Mesenteric fat pad (tissue), 1 donor: ENCODE measurements at places on chromosomes 7 and 10. TPM values are rescaled to one million over a fixed set of nuclear protein-coding genes. Genes with fewer than 3 reads are reported as not detected.

- DNase-seq: no peak
Measured at GRCh38 chr7:45112648-45113047, 1.2 kb upstream of the TBRG4 start.

DNA sequence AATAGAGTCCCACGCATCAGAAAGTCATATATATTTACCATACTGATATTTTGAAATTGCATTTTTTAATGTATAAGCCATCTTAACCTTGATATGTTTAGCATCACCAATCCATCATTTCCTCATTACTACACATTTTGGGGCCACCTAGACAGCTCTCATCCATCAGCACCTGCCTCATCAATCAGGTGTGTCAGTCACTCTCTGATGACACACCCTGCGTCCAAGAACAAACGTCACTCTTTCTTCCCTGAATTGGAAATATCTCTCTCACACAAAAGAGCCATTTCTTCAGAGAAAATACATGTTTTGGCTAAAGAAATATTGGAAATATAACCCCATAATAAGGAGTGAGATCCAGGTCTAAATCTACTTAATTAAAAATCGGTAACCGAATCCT is 38.9 kb upstream of the RSU1 start:
- DNase-seq: no peak

DNA sequence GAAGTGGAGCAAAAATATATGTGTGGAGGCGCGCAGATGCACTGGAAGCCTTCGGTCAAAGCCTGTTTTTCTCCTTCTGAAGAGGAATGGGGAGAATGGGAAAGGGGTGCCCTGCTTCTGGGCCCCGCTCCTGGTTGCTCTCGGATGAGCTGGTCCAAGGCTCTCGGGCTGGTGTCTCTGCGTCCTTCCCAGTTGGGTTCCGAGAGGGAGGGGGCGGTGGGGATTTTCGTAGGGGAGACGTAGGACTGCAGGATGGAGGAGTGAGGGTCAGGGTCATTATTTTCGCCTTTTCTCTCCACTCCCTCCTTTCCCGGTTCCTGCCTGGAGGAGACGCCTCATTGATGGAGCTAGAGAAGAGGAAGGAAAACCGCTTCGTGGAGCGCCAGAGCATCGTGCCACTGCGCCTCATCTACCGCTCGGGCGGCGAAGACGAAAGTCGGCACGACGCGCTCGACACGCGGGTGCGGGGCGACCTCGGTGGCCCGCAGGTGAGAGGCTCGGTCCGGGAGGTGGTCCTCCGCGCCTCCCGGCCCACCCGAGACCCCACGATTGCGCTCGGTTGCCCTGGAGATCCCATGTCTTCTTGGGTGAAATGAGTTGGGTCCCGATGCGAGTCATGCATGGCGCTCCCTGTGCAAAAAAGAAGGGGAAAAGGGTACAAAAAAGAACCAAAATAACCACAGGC is 790 bp downstream of the ADAM22 start:
- DNase-seq: no peak

- no peak for DNase-seq
Measured at GRCh38 chr10:29603223-29603896, 31.4 kb downstream of the SVIL start.

GRCh38 chr7:152435384-152436110 is at the start of gene KMT2C:
TSS of gene KMT2C (minus strand) at chr7:152436003. CDS start at chr7:152435786, 217 bp downstream.
- no peak for DNase-seq

GRCh38 chr10:43925793-43926192 is 277.1 kb upstream of the ZNF32 start:
- peak; percentile 73 for DNase-seq

DNA sequence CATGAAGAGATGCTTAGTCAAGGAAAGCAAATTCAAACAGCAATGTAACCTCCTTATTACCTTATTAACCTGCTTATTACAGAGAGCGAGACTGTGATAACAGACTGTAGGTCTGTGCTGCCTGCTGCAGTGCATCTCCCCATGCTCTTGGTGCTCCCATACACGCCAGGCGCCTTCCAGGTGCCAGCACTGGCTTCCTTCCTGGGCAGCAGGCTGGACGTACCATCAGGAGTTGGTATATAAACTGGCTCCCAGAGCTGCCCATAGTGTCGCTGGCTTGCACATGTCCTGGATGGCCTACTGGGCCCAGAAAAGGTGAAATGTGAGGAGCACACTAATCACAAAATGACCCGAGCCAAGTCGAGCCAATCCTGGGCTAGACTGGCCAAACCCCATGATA is 13.5 kb downstream of the ATP6V0E2 start:
- DNase-seq: no peak

DNA sequence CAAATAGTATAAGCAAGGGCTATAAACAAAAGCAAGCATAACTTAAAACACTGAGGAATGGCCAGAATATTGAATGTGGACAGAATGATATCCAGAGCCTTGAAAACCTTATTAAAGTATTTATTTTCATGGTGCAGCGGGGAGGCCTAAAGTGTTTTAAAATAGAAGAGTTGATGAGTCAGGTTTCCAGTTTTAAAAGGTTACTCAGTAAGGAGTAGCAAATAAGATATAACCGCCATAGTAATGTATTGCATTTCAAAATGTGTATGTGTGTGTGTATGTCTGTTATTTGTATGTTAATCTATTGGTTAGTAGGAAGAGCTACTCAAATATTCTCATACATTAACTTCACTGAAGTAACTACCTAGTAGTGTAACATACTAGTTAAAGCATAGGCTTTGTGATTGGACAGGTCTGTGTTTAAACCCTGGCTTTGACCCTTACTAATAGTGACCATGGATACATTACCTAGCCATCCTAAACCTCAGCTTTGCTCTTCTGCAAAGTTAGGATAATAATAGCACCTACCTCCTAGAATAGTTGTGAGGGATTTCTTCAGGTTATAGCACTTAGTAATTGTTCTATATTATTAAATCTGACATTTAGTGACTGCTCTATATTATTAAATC is 16.9 kb downstream of the CUTC start:
- no peak for DNase-seq

DNA sequence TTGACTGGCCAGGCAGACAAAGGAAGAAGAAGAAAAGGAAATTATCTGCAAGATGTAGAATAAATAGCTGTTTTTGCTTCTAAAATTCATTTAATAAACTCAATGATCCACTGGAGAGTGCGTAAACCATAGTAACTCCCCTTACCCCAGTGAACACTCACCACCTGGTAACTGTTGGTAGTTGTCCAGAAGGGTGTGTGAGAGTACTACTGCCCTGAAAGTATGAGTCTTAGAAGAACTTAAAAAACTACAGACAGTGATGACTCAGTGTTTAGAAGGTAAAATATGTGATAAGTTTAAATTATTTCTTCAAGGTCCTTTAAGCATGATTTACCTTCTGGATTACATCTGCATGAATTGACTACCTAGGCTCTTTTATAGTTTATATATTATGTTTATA is 53.0 kb upstream of the SEMA3A start:
- DNase-seq: no peak

DNA sequence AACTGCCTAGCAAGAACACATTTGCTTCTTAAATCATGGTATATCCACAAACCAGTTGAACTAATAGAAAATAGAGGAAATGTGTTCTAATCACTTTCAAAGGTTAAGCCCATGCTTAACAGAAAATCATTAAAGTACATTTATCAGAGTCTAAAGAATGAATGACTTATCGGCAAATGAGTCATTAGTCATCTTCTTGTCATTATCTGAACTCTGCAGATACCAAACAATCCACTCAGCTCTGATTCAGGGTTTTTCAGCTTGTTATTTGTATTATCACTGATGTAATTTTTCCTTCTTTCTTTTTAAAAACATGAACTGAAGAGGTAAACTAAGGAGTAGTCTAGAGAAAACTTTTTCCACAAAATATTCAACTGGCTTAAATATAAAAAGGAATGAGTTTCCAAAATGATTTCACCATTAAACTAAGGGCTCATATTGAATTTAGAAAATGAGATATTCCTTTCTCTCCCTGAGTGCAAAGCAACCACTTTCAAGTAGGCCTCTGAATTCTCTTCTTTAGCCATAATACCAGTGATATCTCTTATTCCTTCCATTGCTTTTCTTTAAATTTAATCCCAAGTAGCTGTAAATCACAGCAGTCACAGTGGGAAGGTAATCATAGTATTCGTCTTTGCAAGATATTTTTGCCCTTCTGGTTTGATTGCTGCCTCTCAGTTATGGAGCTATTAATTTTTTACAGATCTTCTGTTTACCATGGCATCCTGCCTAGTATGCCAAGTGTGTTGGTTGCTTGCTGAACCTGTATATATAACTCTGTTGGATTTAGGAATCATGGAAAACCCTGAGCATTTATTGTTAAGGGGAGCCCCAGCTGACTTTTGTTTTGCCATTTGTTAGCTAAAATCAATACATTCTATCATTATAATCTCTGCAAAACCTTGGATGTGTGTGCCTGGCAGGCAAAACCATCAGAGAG is 125.1 kb downstream of the THSD7A start:
- DNase-seq: no peak

- DNase-seq: no peak
Measured at GRCh38 chr7:101112233-101112632, 14.7 kb upstream of the SERPINE1 start.

- no peak for DNase-seq
Measured at GRCh38 chr10:22554461-22555182, 159.8 kb downstream of the PIP4K2A start.

GRCh38 chr7:104795086-104795485 is 218.9 kb upstream of the KMT2E start:
- DNase-seq: no peak

GRCh38 chr7:11297126-11297625 is 323.5 kb downstream of the PHF14 start:
- DNase-seq: no peak

GRCh38 chr7:129052441-129052840 is 2.5 kb downstream of the TNPO3 start:
- DNase-seq: no peak

DNA sequence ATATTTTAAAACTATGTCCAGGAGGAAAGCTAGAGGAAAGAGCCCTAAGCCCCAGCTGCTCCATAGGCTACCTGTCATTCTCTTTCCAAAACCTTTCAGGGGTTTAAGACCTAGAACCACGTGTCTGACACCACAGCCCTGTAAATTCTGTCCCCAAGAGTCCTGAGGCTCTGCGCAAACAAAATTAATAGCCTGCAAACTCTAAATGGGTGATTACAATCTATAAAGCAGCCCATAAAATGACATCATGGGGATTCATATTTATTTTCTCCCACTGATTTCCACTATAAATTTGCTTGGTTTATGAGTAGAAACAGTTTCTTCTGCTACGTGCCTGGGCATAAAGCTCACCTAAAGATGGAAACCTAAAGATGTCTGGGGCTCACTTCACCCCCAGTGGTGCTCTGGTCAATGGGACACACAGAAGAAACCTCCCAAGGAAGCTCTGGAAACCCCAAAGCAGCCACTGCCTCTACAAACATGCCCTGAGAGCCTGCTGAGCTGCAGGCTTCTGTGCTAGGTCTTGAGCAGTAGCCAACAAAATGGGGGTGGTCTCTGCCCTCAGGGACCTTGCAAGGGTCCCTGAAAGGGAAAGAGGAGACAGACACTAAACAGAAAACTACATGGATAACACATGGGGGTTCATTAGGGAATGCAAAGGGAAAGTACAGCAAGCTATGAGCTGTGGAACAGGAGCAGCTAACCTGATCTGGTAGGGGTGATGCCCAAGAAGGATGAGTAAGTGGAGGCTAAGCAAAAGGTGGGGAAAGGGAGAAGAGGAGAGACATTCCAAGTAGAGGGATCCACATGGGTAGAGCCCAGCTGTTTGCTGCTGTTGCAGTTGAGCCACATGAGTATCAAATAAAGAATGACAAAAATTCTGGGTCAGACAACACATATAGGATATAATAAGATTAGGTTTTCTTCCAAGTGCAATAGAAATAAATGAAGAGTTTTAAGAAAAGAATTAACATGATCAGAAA is 331.7 kb downstream of the KCNMA1 start:
- DNase-seq: no peak

DNA sequence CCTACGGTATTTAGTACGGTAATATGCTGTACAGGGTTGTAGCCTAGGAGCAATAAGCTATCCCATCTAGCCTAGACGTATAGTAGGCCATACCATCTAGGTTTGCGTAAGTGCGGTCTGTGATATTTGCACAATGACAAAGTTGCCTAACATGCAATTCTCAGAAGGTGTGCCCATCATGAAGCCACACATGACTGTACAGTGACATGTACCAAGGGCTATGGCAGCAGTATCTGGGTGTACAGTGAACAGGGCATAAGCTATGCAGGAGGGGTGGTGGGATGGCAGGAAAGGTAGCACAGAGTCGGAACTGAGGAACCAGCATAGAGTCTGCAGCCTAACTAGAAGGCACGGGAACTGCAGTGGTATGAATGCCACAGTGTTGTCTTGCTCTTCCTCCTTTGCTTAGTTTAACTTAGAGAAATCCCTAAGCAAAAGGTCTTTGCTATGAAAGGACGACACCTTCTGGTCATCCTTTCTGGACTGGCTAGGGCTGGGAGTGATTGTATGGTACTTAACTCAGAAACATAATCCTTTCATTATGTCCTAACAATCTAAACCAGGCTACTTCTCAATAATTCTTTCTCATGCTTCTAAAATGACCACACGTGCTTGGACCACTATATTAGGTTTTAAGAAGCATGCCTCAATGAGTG is 93.5 kb downstream of the DYNC1I1 start:
- no peak for DNase-seq

GRCh38 chr7:99210265-99210970 is 2.5 kb upstream of the KPNA7 start:
- no peak for DNase-seq

GRCh38 chr10:49243610-49244283 is 55.2 kb upstream of the C10orf71 start:
- no peak for DNase-seq

DNA sequence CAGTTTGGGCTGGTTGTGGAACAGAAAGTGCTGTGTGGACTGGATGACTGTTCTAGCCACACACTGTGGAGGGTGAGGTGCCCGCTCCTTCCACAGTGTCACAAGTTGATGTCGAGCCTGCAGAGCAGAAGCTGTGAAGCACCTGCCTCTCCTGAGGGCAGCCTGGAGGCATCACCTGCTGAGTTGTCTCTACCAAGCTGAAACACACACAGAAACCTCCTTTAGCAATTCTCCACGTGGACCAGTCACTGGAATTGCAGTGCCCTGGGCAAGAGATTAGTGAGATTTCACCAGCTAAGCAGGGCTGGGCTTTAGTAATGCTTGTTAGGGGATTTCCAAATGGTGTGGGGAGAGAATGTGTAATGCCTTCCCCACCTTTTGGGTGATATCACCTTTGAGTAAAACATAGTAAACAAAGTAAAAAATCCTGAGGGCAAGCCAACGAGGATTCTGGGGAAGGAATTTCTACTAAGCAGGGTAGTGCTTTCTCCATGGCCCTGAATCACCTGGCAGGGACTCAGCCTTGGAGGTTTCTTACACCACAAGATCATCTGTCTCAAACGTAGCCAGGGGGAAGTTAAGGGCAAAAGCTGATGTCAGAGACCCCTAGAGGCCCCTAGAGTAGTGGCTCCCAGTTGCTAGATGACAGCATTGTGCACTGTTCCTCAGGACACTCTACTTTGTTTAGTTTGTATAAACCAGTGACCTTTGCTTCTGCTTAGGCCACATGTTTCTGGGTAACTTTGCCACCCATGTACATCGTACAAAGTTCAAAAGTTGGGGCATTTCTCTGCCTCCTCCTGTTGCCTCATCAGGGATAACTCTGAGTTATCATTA is 233.1 kb upstream of the IGFBP3 start:
- DNase-seq: no peak

DTX2 gene
- 35.0 TPM for total RNA-seq

UNCX gene
- total RNA-seq: not detected

GIMAP6 gene
- total RNA-seq: 46.6 TPM

AASS gene
- total RNA-seq: 24.7 TPM

VSTM4 gene
- total RNA-seq: 41.7 TPM

SAMD8 gene
- total RNA-seq: 55.2 TPM

ASB10 gene
- not detected for total RNA-seq

SHH gene
- total RNA-seq: not detected

XRCC2 gene
- 0.29 TPM for total RNA-seq

CNPY1 gene
- total RNA-seq: not detected
